ENCODE measurements at places on chromosomes 7 and 10. TPM values are rescaled to one million over a fixed set of nuclear protein-coding genes. Genes with fewer than 3 reads are reported as not detected.

- no peak for DNase-seq
Observed at GRCh38 chr10:11631890-11632587, 20.6 kb upstream of the USP6NL start.

DNA sequence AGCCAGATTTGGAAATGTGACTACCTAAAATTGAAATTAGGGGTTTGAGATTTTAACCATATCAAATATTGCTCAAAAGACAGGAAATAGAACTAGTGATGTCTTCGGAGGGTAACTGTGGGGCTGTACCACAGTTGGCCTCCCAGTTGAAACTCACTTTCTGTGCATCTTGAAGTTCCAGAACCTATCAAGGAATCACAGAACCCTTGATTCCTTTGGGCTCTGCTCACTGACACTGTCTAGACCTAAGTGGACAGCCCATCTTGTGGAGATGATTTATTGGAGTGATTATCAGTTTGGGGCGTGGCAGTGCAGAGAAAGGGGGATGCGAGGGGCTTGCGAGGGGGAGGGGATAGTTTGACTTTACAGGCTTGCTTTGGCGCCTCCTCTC, 134.2 kb upstream of the GJD4 start:
- no peak for DNase-seq

DNA sequence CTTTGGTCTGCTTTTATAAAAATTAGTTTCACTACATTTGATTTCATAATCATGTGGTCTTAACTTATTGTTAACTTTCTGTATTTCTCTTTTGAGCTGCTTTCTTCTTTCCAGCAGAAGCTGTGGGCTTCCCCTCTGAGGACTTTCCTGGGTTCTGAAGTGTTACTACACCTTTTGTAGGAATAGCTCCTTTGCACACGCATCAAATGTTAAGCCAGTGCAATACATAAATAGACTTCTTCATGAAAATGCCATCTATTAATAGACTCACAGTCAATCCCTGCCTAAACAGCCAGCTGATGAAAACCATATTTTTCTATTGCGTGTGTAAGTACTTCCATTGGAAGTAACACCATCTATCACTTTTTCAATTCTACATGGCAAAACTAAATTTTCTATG, 1.5 kb downstream of the ABCB4 start:
- no peak for DNase-seq

DNA sequence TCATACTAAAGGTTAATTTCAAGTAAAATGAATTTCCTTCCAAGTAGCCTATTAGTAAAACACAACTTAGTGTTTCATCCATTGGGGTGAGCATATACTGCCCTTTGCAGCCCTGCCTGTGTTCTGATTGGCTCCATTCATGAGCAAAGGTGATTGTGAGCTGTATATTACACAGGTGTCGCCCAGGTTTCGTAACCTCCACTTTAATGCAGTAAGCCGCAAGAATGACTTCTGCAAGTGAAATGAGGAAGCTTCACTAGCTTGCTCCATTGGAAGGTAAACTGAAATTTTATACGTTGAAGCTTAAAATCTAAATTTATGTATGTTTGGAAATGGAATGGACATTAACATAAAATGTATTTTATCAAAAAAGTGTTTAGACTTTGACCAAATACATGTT, 24.4 kb downstream of the MTURN start:
- DNase-seq: no peak

DNA sequence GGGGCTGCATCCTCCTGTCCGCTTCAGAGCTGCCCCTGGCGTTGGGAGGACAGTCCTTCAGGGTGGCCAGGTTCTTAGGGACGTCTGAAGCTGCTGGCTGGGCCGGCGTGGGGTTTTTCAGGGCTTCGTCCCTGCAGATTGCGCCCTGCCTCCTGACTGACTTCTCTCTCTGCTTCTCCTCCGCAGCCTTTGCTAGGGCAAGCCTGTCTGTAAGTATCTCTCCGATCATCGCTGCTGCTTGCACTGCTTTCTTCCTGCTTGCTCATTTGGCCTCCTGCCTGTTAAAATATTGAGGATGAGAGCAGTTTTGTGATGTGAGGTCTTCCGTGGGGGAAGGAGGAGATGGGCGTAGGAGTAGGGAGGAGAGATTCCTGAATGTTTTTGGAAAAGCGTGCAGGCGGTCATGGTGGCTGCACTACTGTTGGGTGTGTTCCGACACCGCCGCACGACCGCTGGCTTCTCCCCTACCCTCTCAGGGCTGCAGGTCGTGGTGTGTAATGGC, 25.3 kb downstream of the PFKFB3 start:
- DNase-seq: no peak

DNA sequence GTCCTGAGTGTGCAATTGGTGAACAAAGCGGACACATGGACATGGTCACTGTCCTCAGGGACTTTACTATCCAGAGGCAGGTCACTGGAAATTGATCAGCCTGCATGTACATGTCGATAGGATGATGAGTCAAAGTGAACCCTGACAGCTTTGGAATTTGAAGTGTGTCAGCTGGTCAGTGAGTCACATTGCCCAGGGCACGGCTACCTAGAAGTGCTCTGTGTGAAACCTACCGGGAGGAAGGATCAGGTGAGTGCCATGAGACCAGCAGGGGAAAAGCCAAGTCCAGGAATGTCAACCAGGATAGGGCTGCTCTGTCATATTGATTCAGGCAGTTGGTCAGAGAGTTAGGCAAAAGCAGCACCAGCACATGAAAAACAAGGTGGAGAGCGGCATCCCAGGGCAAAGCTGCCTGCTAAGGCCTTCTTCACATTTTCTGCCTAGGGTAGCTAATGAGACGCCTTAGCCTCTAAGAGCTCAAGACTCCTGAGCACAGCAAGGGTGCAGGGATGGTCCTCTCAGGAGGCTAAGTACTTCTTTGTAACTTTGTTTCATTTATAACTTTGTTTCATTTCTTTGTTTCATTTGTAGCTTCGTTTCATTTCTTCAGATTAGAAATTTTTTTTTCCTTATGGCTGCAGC, 19.4 kb upstream of the PDCD4 start:
- no peak for DNase-seq

DNA sequence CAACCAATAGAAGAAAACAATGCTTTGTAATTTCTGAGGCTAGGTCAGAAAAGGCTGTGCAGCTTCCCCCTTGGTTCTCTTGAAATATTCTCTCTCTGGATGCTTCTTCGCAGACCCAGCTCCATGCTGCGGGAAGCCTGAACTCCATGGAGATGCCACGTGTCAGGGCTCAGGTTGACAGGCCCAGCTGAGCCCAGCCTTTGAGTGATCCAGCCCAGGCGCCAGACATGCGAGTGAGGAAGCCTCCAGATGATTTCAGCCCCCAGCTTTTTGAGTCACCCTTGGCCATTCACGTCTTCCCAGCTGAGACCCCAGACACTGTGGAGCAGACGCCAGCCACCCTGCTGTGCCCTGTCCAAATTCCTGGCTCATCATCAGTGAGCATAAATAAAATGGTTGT, 378.4 kb upstream of the NRP1 start:
- no peak for DNase-seq

The OPN1SW gene
- total RNA-seq: not detected

The ZNF511 gene
- 39.4 TPM for total RNA-seq

DNA sequence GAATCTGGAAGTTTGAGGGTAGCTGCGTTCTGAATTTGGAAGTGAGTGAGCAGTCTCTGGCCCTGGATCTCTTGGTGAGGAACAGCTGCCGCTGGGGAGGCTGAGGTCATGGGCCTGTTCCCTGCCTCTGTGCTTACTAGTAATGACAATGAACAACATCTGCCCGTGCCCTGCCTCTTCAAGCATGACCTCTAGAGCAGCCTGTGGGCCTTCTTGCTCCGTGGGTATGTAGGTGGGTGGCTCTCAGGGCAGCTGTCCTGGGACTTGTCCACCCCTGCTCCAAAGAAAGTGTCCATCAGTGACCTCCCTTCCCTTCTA, 186.2 kb downstream of the CXCL12 start:
- no peak for DNase-seq

The FOXP2 gene
- total RNA-seq: 2.4 TPM

GRCh38 chr10:30415593-30415992, 18.4 kb upstream of the MAP3K8 start:
- no peak for DNase-seq

The FAM171A1 gene
- 12.2 TPM for total RNA-seq

The STEAP1B gene
- not detected for total RNA-seq

The CAV2 gene
- total RNA-seq: 239 TPM

GRCh38 chr10:132448248-132448731, 51.3 kb downstream of the PWWP2B start:
- DNase-seq: peak; percentile 89

GRCh38 chr7:435630-436366, 83.8 kb downstream of the PDGFA start:
- DNase-seq: peak; percentile 74

DNA sequence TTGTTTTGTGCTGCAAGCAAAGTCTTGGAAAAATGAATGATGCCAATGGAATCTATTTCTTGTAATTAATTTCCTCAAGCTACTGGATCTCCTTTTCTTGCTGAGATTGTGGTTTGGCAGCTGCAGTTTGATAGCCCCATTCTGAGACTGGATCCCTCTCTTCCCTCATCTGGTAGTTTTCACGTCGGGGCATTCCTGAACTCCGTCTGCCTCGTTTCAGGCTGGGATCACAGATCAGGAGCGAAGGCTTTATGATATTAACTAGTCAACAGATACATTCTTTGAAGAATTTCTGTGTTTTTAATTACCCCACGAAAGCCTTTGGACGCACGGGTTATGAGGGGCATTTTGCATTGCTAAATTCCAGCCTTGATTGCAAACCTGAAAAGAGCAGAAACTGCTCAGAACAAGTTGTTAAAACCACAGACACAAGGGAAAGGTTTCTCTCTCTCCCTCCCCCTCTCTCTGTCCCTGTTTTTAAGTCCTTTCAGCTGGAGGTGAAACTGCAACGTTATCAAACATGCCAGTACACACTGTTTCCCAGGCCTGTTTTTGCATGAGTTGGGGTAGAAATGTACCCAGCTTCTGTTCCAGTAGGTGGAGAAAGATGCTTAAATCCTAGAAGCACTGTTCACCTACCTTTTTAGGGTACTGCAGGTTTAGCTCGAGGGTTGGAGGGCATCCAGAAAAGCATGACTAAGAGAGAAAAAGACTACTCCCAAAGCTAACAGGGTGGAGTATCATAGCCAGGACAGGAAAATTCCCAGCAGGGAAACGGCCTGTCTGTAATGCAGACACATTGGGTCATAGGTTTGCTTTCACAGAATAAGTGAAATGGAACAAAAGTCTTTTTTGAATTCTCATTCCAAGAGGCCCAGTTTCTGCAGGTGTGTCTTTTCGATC, 124.3 kb downstream of the CUX1 start:
- DNase-seq: no peak

DNA sequence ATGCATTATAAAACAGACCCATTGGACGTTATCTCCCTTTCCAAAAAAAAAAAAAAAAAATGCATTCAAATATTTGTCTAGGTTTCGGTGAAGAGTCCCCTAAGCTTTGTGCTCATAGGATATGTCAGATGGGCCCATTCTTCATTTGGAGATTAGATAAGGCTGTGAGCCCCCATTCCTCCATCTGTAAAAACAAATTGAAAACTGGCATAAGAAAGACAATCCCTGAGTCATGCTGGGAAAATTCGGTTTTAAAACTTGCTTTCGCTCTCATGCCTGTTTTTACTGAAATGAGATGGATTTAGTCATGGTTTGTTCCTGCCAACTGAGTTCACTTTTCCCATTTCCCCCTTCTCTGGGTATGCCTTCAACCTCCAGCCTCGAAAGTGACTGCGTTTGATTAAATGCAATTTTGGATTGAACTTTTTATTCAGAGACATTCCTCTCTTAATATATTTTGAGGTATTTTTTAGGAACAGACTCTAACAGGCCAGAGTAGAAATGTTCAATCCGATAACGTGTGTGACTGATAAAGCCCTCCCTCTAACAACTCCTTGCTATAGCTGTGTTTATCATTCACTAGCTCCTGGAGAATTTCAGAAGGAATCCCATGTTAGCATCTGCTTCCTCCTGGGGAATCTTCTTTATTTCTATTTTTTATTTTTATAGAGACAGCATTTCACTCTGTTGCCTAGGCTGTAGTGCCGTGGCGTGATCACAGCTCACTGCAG, 190.9 kb upstream of the LYZL2 start:
- no peak for DNase-seq

DNA sequence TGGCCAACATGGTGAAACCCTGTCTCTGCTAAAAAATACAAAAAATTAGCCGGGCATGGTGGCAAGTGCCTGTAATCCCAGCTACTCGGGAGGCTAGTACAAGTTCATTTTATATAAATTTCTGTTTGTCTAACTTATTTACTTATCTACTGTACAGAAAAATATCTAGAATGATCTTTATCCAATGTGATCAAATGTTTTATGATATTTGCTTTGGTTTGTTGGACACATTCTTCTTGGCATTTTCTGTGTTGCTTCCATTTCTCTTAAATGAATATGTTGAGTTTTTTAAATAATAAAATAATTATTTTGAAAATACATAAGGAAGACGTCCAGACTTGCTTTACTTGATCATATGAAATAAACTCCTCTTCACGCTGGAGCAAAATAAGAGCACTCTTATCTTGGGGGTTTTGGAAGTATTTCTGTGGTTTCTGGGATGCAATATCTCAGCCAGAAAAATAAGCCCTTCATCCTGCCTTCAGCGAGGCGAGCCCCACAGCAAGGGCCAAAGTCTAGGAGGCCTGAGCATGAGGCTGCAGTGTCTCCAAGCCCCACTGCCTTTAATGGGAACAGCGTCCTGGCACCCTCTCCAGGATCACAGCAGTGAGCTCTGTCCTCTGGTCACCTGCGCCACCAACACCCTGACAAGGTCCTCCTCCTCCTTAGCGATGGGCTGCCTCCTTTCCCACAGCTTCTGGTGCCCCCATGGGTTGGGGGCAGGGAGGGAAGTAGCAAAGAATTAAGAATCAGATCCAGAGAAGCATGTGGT, 480.2 kb downstream of the KCNMA1 start:
- DNase-seq: no peak

GRCh38 chr7:116548506-116548905, 23.7 kb downstream of the CAV1 start:
- DNase-seq: no peak

The RASSF4 gene
- total RNA-seq: 91.5 TPM

- DNase-seq: no peak
Observed at GRCh38 chr7:74097937-74098614, 14.5 kb downstream of the LIMK1 start.

The FGFR2 gene
- 0.70 TPM for total RNA-seq

DNA sequence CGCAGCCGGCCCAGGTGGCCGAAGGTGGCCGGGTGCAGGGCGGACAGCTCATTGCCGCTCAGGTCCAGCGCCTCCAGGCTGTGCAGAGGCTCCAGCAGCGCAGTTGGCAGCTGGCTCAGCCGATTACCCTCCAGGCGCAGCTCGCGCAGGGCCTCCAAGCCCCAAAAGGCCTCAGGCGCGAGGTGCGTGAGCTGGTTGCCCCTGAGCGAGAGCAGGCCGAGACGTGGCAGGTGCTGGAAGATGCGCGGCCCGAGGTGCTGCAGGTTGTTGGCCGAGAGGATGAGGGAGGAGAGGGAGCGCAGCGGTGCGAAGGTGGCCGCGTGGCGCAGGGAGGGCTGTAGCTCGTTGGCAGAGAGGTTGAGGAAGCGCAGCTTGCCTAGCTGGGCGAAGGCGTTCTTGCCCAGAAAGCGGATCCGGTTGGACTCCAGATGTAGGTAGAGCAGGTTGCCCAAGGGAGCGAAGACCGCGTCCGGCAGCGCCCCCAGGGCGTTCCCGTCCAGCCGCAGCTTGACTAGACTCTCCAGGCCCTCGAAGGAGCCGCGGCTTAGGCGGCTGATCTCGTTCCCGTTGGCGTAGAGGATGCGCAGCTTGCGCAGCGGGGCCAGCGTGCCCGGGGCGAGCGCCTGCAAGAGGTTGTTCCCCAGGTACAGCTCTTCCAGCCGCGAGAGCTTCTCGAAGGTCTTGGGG, 923 bp downstream of the TRIL start:
- DNase-seq: peak; percentile 68

Measured in Right ventricle myocardium inferior (tissue), 1 donor.